Panc1 (cell line): ENCODE measurements at places on chromosomes 6 and 20. TPM values are rescaled to one million over a fixed set of nuclear protein-coding genes. Genes with fewer than 3 reads are reported as not detected.

DNA sequence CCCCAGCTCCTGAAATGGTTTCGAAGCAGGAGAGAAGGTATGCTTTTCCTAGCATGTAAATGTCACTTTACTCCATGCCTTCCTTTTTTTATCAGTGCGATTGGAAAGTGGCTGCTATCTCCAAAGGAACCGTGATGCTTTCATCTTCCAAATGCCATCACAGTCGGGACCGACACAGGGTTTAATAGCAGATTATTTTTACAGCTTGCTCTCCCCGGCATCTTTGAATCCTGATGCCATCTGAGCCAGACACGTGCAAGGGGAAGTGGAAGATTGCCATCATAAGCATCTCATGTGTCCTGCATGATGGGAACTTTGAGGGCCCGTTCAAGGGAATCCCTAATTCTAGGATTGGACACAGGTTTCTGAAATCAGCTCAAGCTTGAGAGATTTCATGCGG is 253.4 kb upstream of the KCNG1 start:
- DNase-seq, result no peak

DNA sequence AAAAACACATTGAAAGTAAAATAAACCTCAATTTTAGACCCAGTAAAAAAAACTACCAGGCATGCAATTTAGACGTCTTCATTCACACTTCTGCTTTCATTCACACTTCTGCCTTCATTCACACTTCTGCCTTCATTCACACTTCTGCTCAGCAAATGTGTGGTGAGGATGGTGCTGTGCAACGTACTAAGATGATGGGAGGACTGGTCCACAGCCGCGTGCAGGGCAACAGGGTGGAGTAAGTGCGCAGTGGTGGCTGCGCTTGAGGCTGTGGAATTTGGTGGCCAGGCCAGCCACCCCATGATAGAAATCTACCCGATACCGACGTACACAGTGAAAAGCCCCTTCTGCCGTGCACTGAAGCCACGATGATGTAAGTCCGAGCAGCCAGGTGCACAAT is 114.3 kb upstream of the CD93 start:
- DNase-seq, result no peak

- DNase-seq, result no peak
These were observed 286.1 kb upstream of the GJE1 start for GRCh38 chr6:141846639-141847038.

GRCh38 chr6:132144456-132144855 is 193.3 kb upstream of the CCN2 start:
- DNase-seq, result no peak

Gene TXNDC5
- 177 TPM for total RNA-seq

Gene SPTLC3
- 0.03 TPM for total RNA-seq

GRCh38 chr20:46994341-46994740 is 99.7 kb downstream of the EYA2 start:
- no peak for DNase-seq

GRCh38 chr20:46073443-46073842 is 16.3 kb downstream of the NCOA5 start:
- no peak for DNase-seq

GRCh38 chr6:46090115-46091079 is 39.4 kb upstream of the ENPP4 start:
- DNase-seq, result peak; percentile 22

Gene EZR
- 263 TPM for total RNA-seq

Gene PSMB9
- total RNA-seq, result 41.5 TPM

GRCh38 chr20:53079261-53079691 is 107.1 kb downstream of the TSHZ2 start:
- no peak for DNase-seq

GRCh38 chr6:159557031-159557430 is 136.0 kb downstream of the SOD2 start:
- no peak for DNase-seq

- DNase-seq, result peak; percentile 27
These were observed 57.1 kb upstream of the MAP7 start for GRCh38 chr6:136607204-136607931.

- DNase-seq, result no peak
These were observed 372.7 kb upstream of the RGS17 start for GRCh38 chr6:153503810-153504209.

Gene PTPRT
- not detected for total RNA-seq

- DNase-seq, result no peak
These were observed 13.8 kb downstream of the MRPL14 start for GRCh38 chr6:44113414-44113813.

DNA sequence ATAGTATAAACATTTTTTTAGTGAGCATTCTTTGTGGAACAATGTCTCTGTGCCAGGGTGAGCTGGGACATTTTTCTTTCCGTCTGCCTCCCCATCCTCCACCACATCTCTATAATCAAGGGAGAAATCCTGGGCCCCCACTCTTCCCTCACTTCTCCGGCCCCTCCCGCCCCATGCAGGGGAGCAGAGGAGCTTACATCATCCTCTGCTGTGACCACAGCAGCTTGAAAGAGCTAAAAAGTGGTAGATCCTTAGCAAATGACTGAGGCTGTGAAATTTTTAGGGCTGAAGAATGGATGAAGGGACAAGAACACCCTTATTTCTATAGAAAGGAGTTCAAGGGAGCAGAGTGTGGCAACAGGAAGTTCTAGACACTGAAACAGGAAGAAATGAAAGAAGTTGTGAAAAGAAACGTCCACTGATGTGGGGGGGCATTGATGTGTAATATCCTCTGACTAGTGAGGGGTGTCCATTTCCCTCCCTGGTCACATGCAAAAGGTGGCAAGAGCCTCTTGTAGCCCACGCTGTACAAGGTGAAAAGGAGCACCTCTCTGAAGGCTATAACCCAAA is 380.3 kb upstream of the JARID2 start:
- no peak for DNase-seq

Gene NKX2-4
- not detected for total RNA-seq

DNA sequence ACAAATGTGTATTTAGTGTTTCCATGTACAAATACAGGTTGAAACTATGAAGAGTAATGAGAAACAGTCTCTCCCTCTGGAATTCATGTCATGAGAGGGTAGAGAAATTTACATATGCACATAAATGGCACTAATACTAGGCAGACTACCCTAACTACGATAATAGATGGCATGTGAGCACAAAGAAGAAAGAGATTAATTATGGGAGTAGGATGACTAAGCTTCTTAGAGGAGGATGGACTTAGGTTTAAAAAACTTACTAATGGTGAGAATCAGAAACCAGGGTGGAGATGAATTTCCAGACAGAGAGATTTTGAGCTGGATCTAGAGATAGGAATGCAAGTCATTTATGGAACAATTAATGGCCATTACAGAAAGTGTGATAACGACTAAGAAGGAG is 225.3 kb upstream of the HTR1E start:
- no peak for DNase-seq

Gene OLIG3
- total RNA-seq, result not detected
